Memory B cell (primary cell): ENCODE measurements at places on chromosomes 3 and 15.

GRCh38 chr3:135310317-135310716 lies 515.3 kb downstream of the EPHB1 start:
- no peak for DNase-seq

DNA sequence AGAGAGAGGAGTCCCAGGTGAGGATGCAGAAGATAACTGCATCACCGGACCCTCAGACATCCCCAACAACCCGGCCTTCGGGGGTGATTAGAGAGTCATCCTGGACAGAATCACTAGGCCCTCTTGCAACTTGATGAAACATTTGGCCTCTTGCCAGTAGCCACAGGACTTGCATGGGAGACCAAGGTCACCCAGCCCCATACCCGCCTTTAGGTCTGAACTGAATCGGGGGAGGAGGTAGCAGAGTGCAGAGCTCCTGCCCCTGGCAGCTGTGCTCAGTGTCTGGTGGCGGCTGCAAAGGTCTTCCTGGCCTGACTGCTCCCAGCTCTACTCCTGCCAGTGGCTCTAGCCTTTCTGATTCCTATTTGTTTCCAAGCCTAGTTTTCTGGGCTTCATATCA lies 12.4 kb downstream of the PIF1 start:
- DNase-seq: no peak

GRCh38 chr3:101466465-101467309 lies 46.3 kb downstream of the SENP7 start:
- no peak for DNase-seq

DNA sequence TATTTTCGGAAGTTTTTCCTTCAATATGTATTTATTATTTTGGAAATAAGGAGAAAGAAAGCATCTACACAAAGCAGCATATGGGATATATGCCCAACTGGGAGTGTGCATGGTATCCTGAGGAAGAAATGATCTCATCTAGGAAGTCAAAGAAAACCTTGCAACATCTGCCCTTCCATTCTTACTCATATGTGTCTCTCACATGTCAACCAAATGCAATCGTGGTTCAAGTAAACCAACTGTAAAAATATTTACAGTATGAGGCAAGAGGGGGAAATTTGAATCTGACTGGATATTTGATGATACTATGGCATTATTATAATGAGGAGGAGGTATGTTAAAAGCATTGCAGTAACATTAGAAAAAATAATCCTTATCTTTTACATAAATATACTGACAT lies 3.2 kb upstream of the SCG3 start:
- no peak for DNase-seq

DNA sequence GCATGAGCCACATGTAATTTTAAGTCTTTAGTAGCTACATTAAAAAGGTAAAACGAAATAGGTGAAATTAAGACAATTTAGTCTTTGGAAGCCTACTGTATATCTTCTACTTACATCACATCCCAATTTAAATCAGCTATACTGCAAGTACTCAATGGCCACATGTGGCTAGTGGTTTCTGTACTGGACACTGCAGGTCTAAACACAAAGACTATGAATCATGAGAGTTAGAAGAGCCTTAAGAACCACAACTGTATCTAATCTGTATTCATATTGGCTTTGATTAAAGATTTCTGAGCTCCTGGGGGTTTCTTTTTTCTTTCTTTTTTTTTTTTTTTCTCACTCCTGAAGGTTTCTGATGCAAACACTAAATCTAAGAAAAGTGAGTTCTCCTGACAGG lies 2.3 kb upstream of the EIF1B start:
- no peak for DNase-seq

DNA sequence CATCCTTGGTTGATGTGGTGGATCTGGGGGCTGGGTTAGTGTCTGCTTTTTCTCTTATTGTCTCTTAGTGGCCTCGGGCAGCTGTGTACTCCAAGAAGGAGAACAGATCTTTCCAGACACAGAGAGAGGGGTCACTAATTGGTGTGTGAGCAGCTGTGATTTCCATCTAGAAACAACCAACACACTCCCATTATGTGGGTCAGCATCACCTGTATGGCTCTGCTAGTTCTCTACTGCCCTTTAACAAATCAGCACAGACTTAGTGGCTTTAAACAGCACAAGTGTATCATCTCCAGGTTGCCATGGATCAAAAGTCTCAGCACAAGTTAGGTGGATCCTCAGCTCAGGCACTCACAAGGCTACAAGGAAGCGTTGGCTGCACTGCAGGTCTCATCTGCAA lies 156.8 kb downstream of the LRTM1 start:
- DNase-seq: no peak

GRCh38 chr3:170528726-170529125 lies 57.1 kb downstream of the SLC7A14 start:
- no peak for DNase-seq

DNA sequence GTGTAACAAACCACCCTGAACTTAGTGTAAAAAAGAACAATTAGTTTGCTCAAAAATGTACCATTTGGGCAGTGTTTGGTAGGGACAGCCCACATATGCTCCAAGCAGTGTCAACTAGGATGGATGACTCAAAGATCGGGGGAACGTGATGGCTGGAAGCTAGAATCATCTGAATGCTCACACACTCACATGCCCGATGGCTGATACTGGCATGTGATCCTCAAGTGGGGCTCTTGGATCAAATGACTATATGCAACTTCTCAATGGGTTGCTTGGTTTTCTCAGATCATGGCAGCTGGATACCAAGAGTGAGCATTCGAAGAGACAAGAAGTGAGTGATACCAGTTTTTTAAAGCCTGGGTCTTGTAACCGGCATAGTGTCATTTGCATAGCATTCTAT lies 335.9 kb upstream of the KCNMB2 start:
- no peak for DNase-seq

- no peak for DNase-seq
Measured at GRCh38 chr3:177753451-177754155, 556.3 kb upstream of the TBL1XR1 start.

DNA sequence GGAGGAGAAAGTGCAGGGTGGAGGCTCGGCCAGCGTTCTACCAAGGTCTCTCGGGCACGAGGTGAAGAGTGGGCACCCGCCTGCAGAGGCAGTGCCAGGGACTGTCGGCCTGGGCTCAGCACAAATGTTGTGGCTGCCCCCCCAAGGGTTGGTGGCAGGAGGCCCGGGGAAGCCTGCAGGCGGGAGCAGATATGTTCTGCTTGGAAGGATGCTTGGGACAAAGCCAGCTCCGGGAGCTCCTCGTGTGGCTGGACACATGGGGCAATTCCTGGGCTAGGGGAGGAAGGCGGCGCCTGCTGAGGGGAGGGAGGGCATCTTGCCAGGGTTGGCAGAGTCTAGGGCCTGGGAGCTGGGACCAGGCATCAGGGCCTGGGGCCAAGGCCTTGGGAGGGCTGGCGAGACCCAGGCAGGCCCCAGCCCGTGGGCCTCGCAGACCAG lies 30.4 kb upstream of the FBLN2 start:
- no peak for DNase-seq

DNA sequence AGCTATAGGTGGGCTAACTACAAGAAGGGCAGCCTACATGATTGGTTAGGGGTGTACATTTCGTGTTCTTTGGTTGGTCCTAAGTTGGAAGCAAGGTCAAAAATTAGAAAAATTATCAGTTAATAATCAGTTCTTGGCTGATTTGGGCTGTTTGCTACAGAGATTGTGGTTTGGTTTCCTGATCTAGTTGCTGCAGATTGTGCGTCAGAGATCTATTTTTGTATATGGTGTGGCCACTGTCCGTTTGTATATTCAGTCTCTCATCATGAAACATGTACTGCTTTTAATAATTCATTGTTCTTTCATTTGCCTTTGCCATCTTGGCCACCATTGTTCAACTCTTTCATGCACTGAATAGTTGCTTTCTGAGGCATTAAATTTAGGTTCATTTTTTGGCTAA lies 80.9 kb downstream of the LRRC3B start:
- no peak for DNase-seq

- DNase-seq: no peak
Measured at GRCh38 chr15:98785431-98785806, 137.1 kb downstream of the IGF1R start.

DNA sequence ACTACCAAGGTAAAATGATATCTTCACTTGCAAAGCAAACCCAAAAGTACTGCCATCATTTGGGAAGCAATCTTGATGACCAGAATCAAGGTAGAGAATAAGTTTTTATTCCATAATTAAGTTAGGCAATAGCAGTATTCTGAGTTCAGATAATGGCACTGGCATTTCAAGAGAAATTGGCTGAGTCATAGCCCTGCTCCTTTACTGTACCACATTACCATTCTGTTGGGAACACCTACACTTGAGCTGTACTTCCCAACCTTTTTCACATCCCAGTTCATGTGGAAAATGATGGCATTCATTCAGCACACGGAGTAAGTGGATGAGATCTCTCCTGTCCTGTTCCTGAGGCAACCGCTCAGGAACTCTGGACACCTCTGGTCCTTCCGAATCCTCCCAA lies 311.6 kb upstream of the TPRG1 start:
- no peak for DNase-seq

- DNase-seq: no peak
Measured at GRCh38 chr15:43286074-43286473, 19.3 kb upstream of the TGM5 start.

DNA sequence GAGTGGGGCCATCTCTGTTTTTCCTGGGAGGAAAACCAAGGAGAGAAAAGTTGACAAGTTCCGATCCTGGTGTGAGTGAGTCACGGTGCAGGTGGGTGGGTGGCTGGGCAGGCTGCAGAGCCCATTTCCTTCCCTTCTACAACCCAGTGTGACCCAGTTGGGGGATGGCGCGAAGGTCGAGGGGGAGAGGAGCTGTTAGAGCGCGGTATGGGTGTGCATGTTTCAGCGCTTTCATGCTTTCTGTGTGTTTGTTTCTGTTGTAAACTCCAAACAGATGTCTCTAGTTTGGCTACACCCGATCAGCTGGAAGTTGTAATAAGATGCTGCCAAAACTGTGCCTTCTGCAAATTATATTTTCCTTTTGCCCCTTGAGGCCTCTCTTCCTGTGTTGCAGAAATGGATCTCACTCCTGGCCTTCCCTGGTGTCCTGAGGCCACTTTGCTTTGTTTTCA lies 3.8 kb downstream of the FAM43A start:
- no peak for DNase-seq

- no peak for DNase-seq
Measured at GRCh38 chr3:101249522-101249921, 70.9 kb downstream of the IMPG2 start.

DNA sequence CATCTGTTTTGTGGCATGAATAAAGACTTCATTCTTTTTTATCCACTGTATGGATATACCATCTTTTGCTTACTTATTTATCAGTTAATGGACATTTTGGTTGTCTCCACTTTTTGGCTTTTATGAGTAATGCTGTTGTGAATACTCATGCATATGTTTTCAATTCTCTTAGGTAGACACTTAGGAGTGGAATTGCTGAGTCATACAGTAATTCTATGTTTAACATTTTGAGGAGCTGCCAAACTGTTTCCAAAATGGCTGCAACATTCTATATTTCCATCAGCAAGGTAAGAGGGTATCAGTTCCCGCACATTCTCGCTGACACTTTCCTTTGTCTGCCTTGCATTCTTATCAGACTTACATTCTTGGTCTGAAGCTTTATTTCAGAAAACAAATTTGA lies 191.1 kb downstream of the WNT5A start:
- no peak for DNase-seq

- DNase-seq: no peak
Measured at GRCh38 chr3:55105647-55106046, 177.8 kb upstream of the LRTM1 start.

GRCh38 chr15:29110733-29111132 lies 158.9 kb downstream of the NSMCE3 start:
- DNase-seq: no peak

GRCh38 chr3:193095366-193095765 lies 145.7 kb upstream of the PLAAT1 start:
- DNase-seq: no peak

GRCh38 chr3:414063-414462 lies 217.5 kb downstream of the CHL1 start:
- no peak for DNase-seq

DNA sequence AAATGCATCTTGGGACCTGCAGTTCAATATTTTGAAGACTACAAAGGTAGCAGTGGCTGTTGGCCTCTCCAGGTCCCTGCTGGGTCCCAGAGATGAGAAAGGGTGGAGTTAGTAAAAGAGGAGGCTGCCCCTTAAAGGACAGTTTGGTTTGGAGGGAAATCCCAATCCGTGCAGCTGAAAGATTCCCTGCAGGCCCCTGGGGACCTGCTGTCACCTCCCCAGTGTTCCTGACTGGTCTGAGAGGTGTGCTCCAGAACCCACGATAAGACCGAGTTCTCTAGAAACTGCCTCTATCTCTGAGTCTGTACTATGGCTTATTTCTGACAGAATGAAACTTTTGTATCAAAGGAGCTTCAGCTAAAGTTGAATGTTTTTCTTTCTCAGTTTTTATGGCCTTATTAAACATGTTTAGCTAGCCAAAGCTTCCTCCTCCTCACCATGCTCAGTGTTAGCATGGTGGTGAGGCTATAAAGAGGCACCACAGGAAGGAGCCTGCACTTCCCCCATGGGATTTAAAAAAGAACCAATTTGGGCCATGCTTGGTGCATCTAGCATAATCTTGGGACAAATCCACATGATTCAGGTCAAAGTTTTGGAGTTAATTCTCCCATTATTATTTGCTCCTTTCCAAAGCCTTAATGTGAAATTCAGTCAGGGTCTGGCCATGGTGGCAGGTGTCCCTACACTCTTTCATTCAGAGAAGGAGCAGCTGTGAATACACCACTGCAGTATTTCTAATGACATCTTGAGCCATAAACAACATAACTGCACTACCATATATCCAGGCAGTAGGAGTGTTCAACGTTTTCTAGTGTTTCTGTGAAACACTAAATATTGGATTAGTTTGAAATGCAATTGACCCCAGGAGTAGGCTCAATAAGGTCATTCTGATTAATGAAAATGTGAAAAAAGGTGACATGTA lies 74.4 kb downstream of the ATP1B3 start:
- no peak for DNase-seq

DNA sequence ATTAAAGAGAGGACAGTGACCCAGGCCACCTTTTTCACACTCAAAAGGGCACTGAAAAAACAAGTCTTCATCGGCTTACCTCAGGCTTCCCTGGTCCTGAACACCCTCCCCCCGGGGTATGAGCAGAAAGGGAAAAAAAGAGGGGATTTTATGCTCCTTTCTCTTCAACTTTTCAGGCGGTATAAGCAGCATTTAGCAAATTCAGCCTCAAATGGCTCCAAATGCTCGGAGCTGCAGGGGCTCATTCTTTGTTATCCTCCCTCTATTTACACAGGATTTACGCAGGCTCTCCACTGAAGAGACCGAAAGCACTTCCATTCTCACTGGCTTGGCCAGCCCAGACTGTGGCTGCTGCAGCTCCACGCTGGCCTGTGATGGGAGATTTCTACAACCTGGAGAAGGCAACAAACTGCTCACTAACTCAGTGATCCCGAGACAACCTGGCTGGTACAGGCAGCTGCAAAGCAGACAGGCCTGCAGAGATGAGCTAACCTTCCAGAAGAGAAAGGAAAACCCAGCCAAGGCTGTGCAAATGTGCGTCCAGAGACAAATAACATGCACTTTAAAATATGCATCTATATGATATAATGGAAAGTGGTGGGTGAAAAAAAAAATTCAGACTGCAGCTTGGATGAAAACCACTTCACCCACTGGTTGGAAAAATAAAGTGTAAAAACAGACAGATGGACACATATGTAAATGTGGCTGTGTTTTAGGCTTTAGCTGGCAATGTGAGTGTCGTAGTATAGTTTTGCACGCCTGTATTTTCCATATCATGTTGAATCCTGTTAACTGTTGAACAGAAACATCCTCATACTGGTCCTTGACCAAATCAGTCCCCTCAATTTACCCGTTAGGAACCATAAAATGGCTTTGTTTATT lies 54.2 kb downstream of the MEIS2 start:
- DNase-seq: no peak
